Activated CD4-positive, alpha-beta T cell treated with anti-CD3 and anti-CD28 coated beads, Interleukin-2, amount 50 U/mL, for 16 hours (primary cell): ENCODE measurements at places on chromosomes 4 and X.
A peak's percentile ranks its signal among the peaks of the same experiment; 100 is the strongest.

- DNase-seq: peak; percentile 38
These were observed 132.4 kb upstream of the USP9X start for GRCh38 chrX:40952855-40953254.

DNA sequence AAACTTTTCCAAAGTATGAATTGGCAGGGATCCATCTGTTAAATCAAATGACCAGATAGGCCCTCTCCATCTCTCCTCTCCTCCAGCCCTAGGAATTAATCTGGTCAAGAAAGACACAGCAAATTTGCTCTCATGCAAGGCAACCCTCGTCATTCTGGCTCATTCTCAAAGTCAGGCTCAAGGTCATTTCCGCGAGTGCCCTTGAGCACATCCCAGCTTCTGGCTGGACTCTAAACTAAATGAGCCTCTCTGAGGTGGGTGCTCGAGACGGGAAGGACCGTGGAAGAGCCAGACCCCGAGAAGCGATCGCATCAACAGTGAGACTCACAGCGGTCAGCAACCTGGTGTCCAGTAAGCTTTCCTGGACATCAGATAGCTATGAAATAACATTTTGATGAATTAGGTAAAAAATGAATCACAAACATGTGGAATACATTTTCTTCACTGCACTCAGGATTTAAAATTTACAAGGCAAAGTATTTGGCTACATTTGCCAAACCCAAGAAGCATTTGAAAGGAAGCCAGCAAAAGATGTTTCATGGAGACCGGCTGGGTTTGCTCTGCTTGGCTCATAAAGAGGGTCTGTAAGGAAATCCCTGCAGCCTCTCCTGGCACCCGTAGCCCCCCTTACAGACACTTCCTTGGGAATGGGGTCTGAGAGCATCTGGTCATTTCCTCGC is 121.0 kb downstream of the ENPP6 start:
- no peak for DNase-seq

- no peak for DNase-seq
These were observed 208.3 kb downstream of the GABRB1 start for GRCh38 chr4:47239649-47240048.

GRCh38 chr4:91990726-91991125 is 313.0 kb upstream of the GRID2 start:
- no peak for DNase-seq

DNA sequence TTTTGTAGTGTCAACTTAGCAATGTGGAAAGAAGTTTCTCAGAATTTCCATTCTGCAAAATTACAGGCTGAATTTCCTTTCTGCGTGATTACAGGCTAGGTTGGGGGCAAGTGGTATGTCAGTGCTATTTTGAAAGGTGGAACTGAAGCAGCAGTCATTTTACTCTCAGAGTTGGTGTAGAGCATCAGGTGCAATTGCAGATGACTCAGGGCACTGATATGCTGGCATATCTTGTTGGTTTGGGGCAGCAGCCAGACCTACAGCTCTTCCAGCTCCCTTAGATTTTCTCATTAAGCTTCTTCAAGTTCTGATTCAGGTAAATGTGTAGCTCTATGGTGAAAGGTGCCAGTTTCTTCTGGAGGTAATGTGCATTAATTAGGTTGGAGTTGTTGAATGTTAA is 930.7 kb upstream of the PCDH10 start:
- DNase-seq: no peak

GRCh38 chr4:1712216-1713002 is at the start of gene SLBP:
TSS of gene SLBP (minus strand) at chr4:1712319. CDS start at chr4:1712188, 131 bp downstream.
- peak; percentile 99 for DNase-seq
